ENCODE measurements at places on chromosomes 7 and 10.

DNA sequence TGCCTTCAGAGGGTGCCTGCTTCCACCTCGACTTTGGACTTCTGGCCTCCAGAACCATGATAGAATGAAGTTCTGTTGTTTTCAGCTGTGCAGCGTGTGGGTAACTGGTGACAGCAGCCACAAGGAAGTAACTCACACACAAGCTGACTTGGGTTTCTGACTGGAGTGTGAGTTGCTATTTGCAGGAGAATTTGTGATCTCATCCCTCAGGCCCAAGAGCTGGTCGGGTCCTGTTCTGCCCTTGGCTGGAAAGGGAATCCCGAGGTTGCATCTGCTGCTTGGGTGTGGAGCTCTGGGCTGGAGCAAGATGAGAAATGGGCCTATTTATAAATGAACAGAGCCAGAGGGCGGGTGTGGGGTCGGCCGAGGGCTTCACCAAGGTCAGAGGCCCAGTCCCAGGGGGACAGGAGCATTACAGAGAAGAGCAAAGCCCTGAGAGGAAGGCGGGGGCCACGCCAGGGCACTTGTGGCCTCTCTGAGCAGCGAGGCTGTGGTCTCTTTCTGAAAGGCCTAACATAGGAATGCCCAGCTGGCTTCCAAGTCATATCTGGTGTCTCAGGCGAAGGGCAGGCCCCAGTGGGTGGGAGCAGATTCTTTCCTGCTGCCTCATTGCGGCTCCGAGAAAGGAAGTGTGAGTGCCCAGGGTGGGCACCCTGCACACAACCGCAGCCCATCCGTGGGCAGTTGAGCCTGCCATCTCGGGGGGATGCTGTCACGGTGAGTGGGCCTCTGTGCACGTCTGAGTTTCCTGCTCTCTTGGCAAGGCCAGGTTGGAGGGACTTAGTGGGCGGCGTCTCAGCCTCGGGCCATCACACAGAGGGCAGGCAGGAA, 26.5 kb upstream of the C10orf71 start:
- no peak for DNase-seq

DNA sequence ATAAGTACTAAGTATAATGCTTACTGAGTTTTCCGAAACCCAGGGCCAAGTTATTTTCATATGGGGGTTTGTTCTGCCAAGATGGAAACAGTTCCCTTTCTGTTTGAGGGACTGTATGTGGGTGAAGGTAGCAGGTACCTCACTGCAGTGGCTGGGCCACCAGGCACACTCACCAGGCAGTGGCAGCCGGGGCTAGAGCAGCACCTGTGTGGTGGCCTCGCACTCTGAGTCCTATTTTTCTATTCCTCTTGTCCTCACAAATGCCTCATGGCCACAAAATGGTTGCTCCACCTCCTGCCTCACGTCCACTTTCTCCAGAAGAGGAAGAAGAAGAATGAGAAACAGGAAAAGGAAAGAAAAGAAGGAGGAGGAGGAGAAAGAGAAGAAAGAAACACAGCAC, 167.3 kb upstream of the SHH start:
- DNase-seq = no peak

- DNase-seq = no peak
Measured at GRCh38 chr7:154167051-154167450, 114.9 kb downstream of the DPP6 start.

DNA sequence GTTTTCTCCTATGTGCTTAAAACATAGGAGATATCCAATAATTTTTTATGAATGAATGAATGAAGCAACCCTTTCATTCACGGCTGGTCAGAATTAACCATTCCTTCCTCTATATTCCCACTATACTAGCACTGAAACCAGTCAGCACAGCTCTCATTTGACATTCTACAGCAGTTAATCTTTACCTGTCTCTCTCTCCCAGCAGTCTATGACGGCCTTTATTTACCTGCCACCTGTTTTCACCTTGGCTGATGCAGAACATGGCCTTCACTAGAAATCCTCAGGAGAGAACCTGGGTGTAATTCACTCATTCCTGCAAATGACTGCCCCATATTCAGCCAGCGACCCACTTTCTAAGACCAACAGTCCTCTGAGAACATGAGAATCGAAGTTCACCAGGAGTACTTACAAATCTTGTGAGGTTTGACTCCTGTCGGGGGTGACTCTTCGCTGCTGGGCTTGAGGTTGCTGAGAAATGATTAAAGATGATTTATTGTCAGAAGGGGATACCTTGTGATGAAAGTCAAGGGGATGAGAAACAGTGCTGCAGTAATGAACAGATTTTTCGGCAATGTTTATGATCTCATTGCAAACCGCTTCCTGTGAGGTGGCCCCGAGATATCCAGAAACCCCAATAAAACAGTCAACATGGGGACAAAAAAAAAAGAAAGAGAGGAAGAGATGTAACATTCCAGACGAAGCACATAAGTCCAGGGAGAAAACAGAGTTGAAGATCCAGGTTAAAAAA, 30.9 kb upstream of the PDLIM1 start:
- DNase-seq = no peak

DNA sequence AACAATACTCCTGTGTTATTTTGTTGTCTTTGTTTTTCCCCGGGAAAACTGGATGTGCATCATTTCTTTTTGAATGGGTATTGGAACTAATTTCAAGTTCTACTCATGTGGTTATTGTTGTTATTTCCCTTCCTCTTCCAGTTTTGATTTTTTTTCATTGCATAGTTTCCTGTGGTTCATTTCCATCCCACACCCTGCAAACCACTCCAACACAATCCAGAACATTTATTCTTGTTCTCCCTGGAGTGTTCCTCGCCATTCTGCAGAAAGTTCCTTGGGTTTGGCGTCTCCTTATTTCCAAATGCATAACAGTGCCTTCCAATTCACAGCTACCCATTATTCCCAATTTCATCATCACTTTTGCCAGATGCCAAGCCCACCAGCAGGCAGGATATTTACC, 775.1 kb downstream of the TNS3 start:
- DNase-seq = no peak

GRCh38 chr7:141709749-141710148, 1.6 kb downstream of the WEE2 start:
- DNase-seq = no peak

GRCh38 chr10:71079761-71080380, 132.5 kb upstream of the UNC5B start:
- no peak for DNase-seq

GRCh38 chr7:23594879-23595604, 2.1 kb upstream of the CCDC126 start:
- no peak for DNase-seq

DNA sequence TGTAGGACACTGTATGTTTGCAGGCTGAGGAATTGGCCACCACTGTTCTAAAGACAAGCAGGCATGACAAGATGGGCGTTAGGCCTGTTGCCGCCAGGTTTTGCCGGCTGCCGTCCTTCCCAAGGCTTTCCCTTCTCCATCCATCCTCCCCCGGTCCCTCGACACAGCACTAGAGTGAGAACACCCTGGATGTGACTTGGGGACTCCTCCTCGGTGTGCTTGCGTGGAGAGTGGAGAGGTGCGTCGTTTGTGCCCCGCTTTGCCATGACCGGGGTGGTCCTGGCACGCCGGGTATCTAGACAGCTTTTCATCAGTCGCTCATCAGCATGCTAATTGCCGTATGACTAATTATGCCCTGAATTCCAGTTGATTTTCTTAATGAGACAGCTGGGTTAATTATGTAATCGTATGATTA, 206.6 kb upstream of the SH2B2 start:
- no peak for DNase-seq

DNA sequence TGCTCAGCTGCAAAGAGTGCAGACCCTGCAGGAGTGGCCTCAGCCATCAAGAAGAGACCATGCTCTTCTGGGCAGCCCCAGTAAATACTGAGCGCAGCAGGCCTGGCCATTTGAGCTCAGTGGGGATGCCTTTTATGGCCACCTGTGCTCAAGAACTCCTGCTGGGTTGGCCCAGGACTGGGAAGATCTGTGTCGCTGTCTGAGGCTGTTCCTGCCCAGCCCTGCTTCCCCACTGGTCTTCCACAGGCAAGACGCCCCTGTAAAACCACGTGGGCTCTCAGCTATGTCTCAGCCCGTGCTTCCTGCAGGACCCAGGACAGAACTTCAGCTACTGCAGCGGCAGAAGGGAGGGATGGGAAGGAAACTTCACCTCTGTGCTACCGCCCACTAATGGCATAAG, 10.5 kb upstream of the PPIF start:
- no peak for DNase-seq

DNA sequence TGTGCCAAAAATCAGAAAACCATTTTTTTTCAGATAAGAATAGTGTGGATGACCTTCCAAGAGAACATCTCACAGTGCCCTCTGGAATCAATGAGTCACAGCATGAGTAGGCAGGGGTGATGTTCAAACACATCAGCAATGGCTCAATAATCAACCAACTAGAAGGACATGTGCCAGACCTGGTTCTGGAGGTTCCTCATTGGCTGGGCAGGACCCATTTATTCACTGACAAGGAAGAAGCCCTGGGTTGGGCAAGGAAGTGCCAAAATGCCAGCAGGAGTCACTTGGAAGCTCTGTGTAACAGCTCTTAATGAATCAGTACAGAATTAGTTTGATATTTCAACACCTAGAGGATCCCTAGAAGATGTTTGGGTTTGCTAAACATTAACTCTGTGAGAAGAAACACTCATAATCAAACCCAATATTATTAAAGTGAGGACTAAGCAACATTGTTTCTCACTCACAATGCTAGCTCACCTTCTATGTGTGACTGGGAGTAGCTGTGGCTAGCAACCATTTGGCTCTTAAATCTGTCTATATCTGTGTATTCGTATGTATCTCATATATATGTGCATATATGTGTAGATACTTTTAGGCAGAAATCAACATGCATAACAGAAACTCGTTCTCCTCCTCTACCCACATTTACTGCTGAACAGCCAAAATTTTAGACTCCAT, 72.3 kb upstream of the APBB1IP start:
- no peak for DNase-seq

GRCh38 chr10:44390585-44391072, 5.7 kb upstream of the CXCL12 start:
- DNase-seq = no peak

- no peak for DNase-seq
Measured at GRCh38 chr10:101139421-101139911, 8.4 kb downstream of the TLX1 start.

GRCh38 chr7:136890399-136890798, 21.9 kb downstream of the CHRM2 start:
- DNase-seq = no peak

DNA sequence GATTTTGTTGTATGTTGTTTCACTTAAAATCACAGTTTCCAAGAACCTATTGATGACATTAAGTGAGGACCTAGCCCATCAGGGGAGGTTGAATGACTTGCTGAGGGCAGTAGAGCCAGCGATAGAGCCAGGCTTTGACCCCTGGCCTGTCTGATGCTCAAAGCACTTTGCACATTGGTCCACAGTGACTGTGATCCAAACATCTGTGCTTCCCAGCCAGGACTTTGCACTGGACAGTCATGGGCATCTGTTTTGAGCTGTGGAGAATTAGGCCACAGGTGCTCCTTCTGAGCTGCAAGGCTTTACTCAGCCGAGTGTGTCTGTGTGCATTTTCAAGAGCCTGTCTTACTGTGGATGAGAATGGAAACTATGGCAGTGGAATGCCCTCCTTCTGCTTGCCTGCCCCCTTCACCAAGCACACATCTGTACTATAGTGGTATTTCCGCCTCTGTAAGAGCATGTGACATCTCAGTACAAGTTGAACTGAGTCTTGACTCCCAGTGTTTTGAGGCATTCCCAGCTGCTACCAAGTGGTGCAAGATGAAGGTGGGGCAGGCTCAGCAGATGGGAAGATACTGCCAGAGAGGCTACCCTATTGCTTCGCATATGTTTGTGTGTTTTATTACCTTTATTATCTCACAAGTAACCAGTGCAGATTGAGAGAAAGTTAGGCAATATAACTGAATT, 72.7 kb upstream of the AOAH start:
- DNase-seq = no peak

DNA sequence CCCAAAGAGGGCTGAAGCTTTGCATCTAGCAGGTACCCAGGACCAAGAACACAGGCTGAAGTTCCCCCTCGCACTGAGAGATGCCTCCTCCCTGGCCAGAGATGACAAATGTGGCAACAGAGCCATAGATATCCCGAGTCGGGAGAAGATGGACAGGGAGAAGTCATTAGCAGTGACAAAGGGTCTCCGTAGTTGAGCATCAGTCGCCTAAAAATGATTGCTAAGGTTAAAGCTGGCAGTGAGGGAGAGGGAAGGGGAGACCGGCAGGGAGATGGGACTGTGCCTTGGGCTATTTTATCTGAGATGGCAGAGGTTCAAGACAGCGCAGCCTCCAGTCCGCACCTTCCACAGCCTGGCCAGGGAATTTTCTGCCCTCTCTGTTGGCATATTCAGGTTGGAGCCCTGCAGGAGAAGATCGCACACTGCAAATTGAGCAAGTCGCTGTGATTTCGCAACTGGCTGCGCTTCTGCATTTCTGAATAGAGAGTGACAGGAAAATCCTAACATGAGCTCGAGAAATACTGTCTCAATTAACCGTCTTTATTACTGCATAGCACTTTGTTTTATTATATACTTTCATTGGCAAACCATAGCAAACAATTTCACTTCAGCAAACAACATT, 238.9 kb upstream of the GPR26 start:
- DNase-seq = no peak

DNA sequence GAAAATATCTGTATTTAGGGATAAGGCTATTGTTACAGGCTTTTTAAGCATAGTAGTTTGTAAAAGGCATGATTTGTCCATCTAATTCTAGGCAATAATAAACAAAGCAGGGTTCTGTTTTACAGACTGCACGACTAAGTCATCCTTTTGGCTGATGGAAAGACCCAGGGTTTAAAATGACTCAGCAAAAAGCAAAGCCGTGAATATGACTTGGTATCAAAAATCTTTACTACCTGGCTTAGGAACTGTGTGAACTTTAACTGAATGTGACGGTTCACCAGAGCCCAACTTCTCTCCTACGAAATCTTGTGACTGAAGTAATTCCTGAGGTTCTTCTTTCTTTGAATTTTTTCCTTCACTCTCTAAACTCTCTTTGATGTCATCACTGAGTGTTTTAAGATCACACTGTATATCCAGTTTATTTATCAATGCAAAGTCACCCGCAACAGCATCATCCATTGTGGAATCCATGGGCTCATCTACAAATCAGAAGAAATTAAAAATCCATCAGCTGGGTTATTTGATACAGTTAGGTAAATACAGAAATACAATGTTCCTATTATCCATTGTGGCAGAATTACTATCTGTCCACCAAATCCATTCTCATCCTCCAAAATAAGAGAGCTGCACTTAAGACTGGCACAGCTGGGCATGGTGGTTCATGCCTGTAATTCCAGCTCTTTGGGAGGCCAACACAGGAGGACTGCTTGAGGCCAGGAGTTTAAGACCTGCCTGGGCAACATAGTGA, 17.0 kb downstream of the ATE1 start:
- no peak for DNase-seq

GRCh38 chr7:104012835-104013234, 23.4 kb upstream of the RELN start:
- DNase-seq = no peak

GRCh38 chr7:19318287-19318686, 173.1 kb upstream of the FERD3L start:
- DNase-seq = no peak

- DNase-seq = no peak
Measured at GRCh38 chr10:9613338-9614075, 1404.2 kb upstream of the CELF2 start.
